Activated CD4-positive, alpha-beta memory T cell treated with anti-CD3 and anti-CD28 coated beads, Interleukin-2, amount 10 ng/mL, durations not matched to agents 7 days and 5 days (primary cell): ENCODE measurements at places on chromosomes 7 and 10.

- no peak for DNase-seq
These were observed 141.6 kb downstream of the MGMT start for GRCh38 chr10:129608653-129609052.

GRCh38 chr7:74587435-74588126, 69.9 kb upstream of the GTF2I start:
- DNase-seq = no peak

GRCh38 chr7:151493083-151493482, 26.6 kb downstream of the RHEB start:
- no peak for DNase-seq

DNA sequence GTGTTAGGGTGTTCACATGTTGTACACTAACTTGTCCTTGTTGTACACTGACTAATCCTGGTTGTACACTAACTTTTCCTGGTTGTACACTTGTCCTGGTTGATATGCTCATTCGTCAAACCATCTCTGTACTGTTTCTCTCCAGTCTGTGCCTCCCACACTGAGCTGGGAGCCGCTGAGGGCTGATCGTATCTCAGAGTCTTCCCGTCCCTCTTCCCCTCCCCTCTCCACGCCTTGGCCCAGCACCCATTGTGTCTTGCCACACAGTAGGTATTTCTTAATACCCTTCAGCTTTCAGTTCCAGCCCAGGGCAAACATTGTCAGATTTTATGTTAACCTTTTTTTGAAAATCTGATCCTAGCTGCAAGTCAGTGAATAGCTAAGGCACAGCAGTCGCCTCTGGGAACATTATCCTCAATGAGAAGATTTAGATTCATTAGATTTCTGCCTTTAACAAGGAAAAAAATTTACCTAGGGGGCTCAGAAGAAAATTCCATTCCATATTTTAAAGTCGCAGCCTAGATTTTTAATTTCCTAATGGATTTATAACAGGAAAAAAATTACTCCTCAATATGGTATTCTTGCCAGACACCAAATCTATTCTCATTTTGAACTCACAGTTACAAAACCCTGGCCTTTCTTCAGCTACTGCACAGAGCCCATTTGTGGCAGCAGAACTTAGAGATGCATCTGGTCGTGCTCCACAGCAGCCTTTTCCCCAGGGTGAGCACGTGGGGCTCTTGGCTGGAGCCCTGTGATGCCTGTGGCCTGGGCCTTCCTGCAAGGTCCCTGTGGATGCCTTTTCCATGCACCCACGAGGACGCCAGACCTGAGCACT, 33.0 kb upstream of the CHST15 start:
- no peak for DNase-seq

DNA sequence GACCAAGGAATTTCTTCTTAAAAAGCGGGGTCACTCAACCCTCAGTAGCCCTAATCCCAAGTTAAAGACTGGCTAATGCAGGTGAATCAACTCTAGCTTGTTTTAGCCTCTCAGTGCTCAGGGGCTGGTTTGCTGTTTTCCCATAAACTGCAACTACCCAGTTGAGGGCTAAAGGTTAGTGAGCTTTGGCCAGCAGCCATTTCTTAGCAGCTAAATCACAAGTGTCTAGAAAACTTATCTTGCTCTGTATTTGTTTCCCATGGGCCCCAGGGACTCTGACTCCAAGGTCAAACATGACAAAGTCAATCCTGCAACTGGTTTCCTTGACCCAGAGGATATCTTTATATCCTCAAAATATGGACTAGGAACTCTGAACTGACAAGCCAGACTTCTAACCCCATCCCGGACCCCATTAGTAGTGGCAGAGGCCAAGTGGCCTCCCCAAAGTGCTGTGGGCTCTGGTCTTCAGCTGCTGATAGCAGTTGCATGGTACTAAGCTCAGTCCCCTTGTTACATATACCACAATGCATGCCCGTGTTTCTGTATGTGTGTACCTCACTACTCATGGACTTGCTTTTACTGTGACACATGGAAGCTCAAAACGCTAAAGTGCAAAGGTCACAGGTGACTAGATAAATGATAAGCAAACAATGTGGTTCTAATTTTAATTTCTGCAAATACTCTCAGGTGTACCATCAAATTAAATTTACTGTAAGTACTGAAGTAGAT, 793.0 kb upstream of the IGFBP3 start:
- no peak for DNase-seq

GRCh38 chr7:104960741-104961448, 53.1 kb upstream of the KMT2E start:
- no peak for DNase-seq

DNA sequence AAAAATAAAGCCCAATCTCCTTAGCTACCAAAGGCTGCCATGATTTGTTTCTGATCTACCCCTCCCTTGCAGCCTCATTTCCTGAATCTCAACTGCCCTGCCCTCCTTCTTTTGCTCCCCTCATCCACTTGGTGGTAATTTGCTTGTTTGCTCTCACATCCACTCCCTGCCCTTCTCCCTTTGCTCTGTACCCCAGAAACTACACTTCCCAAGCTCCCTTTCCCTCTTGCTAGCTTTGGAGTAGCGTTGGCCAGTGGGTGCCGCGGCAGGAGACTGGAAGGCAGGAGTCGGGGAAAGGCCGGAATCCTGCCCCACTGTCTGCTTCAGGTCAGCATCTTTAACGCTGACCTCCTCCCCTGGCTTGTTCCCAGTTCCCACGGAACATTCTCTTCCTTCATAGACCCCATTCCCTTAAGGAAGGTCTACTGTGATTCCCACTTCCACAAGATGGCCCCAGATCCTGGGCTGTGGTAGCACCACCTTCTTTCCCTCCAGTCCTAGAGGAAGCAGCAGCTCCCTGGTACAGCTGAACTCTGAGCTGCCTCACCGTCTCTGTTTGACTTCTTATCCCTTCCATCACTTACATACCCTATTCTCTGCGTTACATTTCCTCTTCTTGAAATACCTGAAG, 79.1 kb downstream of the PIK3CG start:
- no peak for DNase-seq

DNA sequence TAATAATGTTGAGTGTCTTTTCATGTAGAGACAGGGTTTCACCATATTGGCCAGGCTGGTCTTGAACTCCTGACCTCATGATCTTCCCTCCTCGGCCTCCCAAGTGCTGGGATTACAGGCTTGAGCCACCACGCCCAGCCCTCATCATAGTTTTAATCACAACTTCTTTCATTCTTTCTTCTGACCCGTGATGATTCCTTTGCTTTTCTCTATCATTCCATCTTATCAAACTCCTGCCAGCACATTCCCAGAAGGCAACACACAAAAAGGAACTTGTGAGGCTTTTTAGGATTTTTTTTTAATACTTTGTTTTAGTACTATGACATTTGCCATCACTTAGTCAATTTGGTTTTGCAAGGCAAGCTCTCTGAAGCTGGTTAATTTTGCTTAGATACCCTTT, 77.5 kb upstream of the MEOX2 start:
- no peak for DNase-seq
